ENCODE measurements at places on chromosomes 13 and 19.

DNA sequence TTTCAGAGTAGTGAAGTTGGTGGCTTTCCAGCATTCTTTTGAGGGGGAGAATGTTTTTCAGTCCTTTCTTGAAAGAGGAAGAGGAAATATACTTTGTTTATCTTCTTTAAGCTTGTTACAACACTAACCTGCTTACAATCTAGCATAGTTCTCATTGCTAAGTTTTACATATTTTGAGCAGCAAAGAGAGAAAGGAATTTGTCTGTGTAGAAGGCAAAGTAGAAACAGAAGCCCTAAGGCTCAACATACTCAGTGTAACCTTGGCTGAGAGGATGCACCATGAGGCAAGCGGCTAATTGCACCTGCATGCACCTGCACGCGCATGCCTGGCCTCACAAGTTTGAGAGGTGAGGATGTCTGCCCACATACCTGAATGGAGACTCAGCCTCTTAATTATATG, 2.2 kb downstream of the FRY start:
- DNase-seq, result no peak

DNA sequence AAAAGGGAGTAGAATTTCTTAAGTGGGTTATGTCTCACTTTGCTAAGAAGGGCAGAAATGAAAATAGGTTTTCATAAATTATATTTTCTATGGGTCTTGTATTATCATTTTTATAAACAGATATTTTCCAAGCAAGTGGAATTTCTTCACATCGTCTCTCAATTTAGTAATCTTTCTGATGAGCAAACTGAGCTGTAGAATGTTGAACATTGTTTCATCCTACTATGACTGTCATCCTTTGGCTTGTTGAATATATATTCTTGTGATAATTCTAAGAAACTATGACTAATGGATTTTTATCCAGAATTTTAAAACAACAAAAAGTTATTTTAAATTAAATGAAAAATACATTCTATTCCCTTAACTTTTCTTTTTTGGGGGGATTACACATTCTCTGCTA, 313.8 kb downstream of the ENOX1 start:
- no peak for DNase-seq

DNA sequence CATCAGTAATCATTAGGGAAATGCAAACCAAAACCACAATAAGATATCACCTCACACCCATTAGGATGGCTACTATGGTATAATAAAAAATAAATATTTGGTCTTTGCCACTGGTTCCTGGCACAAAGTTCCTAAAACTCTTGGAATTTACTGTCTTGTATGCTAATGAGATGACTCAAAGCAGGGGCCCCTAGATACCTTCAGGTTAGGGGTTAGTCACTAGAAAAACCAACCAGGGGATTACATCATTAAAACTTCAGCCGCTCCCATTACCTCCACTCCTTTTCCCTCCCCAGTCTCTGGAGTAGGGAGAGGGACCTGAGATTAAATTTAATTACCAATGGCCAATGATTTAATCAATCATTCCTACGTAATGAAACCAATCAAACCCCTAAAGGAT, 49.6 kb downstream of the THSD1 start:
- DNase-seq, result no peak

GRCh38 chr19:41548954-41549688, 26.8 kb upstream of the CEACAM21 start:
- no peak for DNase-seq

- no peak for DNase-seq
Observed at GRCh38 chr13:40612041-40612440, 54.4 kb downstream of the FOXO1 start.

GRCh38 chr13:113912596-113912995, 48.7 kb upstream of the GAS6 start:
- no peak for DNase-seq

DNA sequence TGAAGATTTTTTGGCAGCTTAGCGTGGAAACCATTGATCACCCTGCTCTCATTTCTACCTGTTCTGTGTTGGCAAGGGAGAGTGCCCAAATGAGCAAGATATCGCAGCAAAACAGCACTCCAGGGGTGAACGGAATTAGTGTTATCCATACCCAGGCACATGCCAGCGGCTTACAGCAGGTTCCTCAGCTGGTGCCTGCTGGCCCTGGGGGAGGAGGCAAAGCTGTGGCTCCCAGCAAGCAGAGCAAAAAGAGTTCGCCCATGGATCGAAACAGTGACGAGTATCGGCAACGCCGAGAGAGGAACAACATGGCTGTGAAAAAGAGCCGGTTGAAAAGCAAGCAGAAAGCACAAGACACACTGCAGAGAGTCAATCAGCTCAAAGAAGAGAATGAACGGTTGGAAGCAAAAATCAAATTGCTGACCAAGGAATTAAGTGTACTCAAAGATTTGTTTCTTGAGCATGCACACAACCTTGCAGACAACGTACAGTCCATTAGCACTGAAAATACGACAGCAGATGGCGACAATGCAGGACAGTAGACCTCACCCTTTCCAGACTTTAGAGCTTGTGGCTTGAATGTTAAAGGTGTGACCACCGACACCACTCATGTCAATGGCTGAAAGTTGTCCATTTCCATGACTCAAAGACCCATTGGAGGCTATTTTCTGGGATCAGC, 5.8 kb downstream of the CEBPG start:
- DNase-seq, result no peak

GRCh38 chr19:29449371-29449770, 76.4 kb upstream of the VSTM2B start:
- no peak for DNase-seq

DNA sequence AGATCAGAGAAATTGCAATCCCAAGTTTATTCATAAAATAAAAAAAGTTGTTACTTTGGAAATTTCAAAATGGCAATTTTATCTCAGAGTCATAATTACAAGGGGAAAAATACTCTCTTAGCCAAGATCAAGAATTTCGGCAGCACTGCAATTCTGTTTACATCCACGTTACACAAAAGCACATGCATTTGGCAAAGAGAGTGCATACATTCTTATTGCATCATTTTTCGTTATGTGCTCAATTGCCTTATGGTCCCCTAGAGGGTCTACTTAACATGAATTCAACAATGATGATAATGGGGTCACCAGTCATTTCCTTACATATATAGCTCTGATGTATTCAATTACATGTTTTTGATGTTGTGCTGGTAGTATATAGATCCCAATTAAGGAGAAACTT, 498.0 kb downstream of the DIAPH3 start:
- no peak for DNase-seq

GRCh38 chr13:113934576-113934975, 39.3 kb downstream of the C13orf46 start:
- no peak for DNase-seq

GRCh38 chr13:74017301-74018061, 116.7 kb downstream of the KLF12 start:
- no peak for DNase-seq

- DNase-seq, result no peak
Observed at GRCh38 chr19:19039901-19040300, 6.5 kb downstream of the ARMC6 start.
